ENCODE measurements at places on chromosomes 5 and 9.

DNA sequence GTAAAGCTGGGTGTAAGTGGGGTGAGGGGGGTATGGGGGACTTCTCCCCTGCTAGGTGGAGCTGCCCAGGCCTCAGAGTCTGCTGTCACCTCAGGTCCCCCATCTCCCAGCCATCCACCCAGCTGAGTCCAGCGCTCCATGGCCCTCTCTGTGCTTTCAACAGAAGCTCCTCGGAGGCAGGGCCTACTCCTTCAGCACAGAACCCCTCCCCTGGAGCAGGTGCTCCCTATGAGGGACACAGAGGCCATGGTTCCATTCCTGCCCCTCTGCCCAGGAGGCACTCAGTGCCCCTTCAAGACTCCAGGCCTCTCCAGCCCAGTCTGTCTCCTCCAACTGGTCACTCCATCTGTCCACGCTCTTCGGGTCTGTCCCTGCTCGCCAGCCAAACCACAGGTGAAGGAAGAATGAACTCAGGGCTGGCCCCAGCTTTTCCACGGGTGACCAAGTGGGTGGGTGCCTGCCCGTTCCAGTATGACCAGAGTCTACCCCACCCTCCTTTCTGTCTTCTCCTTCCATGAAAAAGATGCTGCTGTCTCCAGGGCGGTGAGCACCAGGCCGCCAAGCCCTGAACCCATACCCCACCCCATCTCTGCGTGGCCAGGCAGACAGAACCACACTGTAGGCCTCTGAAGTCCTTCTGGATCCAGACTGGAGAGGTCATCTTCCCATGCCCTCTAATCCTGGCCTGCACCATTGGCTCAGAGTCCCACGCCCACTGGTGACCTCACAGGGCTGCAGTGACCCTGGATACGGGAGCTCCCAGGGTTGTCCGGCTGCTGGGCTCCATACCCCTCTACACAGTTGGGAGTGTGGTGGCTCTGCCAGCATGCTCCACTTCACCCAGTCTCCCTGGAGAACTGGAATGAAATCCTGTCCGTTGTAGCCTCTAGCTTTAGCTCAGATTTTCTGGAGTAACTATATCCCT lies 11.9 kb downstream of the GBGT1 start:
- no peak for DNase-seq

GRCh38 chr9:104900871-104901270 lies 27.1 kb downstream of the ABCA1 start:
- DNase-seq: no peak

DNA sequence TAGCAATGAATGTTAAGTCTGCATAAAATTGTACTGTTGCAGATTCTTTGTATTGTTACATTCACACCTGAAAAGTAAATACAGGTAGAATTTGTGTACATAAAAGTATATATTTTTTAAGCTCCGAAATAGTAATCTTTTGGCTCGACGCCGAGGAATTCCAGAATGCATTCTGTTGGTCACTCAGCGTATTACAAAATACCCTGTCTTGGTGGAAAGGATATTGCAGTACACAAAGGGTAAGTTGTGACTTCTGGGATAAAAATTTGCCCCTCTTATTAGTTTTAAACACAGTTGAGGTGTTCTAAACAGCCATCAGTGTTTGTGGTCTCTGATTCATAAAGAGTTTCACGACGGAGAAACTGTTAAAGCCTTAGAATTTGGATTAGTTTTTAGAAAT lies 257.6 kb downstream of the ARHGEF28 start:
- no peak for DNase-seq

DNA sequence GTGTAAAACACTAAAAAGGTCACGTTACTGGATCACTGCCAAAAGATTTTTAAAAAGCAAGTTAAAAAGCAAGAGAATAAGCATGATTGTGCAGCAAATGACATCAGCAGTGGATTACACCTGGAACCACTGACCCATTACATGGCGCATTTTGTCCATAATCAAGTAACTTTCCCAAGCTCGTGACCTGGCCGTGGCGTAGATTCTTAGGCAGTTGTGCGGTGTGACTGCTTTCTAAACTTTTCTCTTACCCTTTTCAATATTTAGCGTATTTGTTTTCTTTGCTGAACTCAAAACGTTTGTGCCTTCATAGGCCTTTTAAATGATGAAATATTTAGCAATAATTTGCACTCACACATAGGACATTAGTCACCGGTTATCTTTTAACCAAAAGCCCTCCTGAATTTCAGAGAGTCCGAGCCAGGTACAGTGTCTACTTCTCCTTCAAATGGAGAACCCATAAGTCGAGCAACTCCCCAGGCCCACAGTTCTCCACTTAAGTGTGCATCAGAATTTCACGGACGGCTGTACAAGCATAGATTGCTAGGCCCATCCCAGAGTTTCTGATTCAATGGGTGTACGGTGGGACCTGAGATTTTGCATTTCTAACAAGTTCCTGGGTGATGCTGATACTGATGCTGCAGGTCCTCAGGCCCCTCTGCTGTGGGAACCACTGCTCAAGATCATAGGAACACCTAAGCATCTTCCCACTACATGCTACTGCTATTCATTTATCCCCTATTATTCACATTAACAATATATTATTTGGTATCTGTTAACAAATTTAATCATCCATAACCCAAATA lies 144.4 kb downstream of the GLIS3 start:
- DNase-seq: no peak
